A549 treated with Hydrocortisone at 1 μM for 4 hours (cell line): ENCODE measurements at places on chromosomes 6 and 20. TPM values are rescaled to one million over a fixed set of nuclear protein-coding genes. Genes with fewer than 3 reads are reported as not detected.

The LY6G6D gene
- total RNA-seq = not detected in 5 replicates

The FRS3 gene
- 2.0 to 2.8 TPM (median 2.2 TPM) in 5 replicates for total RNA-seq

The FOXC1 gene
- 4.7 to 6.8 TPM (median 6.4 TPM) in 5 replicates for total RNA-seq

The RREB1 gene
- total RNA-seq = 9.1 to 12.2 TPM (median 10.8 TPM) in 5 replicates

The YWHAB gene
- total RNA-seq = 188 to 221 TPM (median 199 TPM) in 5 replicates

The CLVS2 gene
- total RNA-seq = 0.08 to 0.26 TPM (median 0.17 TPM) in 5 replicates

The ARMH2 gene
- not detected in 5 replicates for total RNA-seq

The DDX39B gene
- 331 to 435 TPM (median 353 TPM) in 5 replicates for total RNA-seq

The KIFC1 gene
- total RNA-seq = 42.3 to 45.8 TPM (median 44.0 TPM) in 5 replicates

The PXMP4 gene
- 4.8 to 6.9 TPM (median 6.4 TPM) in 5 replicates for total RNA-seq

The WFDC12 gene
- not detected in 5 replicates for total RNA-seq

The SIRPB2 gene
- total RNA-seq = not detected in 5 replicates

The MCCD1 gene
- not detected in 5 replicates for total RNA-seq

The ELOVL2 gene
- total RNA-seq = 5.3 to 6.9 TPM (median 6.5 TPM) in 5 replicates

The PRR18 gene
- 0.06 to 0.30 TPM (median 0.15 TPM) in 5 replicates for total RNA-seq

The KCNK15 gene
- total RNA-seq = 0.31 to 0.72 TPM (median 0.53 TPM) in 5 replicates

The CEP250 gene
- 23.0 to 30.0 TPM (median 26.8 TPM) in 5 replicates for total RNA-seq

The OOEP gene
- total RNA-seq = not detected in 5 replicates

The BPIFB6 gene
- total RNA-seq = not detected in 5 replicates

The SLC18B1 gene
- total RNA-seq = 4.1 to 5.8 TPM (median 4.6 TPM) in 5 replicates

The FAM184A gene
- total RNA-seq = not detected in 5 replicates
